ENCODE measurements at places on chromosomes 12 and 14.

- no peak for DNase-seq
Measured at GRCh38 chr12:13452955-13453570, 256.5 kb downstream of the EMP1 start.

GRCh38 chr12:26149968-26150500 is 25.2 kb upstream of the BHLHE41 start:
- DNase-seq, result no peak

GRCh38 chr14:56378475-56378877 is 201.1 kb upstream of the TMEM260 start:
- no peak for DNase-seq

DNA sequence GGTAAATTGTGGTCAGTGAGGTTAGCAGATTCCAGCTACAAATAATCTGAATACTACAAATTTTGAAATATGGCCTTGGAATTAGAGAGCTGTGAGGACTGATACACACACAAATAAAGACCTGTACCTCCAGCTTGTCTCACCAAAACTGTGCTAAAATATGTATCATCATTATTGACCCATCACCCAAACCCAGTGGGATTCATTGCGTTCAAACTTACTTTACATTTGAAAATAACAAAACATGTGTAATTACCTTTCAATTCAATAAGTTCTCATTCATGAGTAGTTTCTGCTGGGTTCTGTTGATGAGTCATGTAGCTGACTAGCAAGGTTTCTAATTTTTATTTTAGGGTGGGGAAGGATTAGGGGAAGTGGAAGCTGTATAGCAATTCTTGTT is 170.9 kb downstream of the MSRB3 start:
- DNase-seq, result no peak

DNA sequence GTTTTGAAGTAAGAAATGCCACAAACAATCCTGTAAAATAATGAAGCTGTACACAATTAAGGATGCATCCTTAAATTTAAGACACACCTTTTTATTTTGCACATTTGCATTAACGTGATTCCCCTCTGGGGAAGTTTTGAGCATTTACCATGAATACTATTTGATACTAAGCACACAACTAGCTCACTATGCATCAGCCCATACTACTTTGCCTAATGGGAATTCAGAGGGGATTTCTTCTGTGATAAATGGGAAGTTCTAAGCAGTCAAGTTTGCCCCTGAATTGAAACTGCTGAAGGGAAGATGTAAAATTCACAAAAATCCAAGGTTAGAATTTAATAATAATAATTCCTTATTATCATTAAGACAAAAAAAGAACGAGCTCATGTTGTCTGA is 27.4 kb downstream of the SINHCAF start:
- no peak for DNase-seq

GRCh38 chr12:112206944-112207343 is 81.6 kb downstream of the TRAFD1 start:
- no peak for DNase-seq

DNA sequence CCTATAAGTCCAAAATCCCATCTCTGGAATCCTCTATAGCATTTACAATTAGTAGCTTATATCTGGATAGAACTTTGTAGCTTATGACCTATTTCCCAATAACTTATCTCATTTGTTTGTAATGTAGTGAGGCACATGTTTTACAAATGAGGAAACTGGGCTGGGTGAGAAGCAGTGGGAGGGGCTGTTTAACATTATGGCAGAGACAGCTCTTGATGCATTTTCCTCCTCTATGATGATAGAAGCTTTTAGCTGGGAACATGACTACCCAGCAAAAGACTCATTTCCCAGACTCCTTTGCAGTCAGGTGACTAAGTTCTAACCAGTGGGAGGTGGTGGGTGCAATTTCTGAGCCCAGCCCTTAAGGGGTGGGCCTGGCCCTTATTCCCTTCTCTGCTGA is 179.7 kb downstream of the TTC8 start:
- DNase-seq, result no peak

GRCh38 chr12:44217146-44217883 is 381.4 kb downstream of the TMEM117 start:
- no peak for DNase-seq
